ENCODE measurements at places on chromosomes 2 and 18. TPM values are rescaled to one million over a fixed set of nuclear protein-coding genes. Genes with fewer than 3 reads are reported as not detected.

CERKL gene
- not detected for total RNA-seq

DNA sequence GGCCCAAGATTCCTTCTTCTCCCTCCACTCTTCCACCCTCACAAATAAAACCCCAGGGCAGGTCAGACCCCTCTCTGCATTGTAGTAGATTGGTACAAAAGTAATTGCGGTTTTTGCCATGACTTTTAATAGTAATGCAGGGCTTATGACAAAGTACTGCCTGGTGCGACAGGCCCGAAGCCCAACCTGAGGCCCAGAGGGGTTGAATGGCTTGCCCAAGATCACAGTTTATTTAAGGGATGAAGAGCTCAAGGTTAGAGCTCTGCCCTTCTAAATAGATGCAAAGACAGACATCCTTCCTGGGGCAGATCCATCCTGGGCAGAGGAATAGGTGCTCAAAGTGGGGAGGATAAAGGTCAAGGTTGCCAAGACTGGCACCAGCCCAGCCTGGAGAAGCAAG, 899 bp upstream of the PSTPIP2 start:
- DNase-seq = no peak

DNA sequence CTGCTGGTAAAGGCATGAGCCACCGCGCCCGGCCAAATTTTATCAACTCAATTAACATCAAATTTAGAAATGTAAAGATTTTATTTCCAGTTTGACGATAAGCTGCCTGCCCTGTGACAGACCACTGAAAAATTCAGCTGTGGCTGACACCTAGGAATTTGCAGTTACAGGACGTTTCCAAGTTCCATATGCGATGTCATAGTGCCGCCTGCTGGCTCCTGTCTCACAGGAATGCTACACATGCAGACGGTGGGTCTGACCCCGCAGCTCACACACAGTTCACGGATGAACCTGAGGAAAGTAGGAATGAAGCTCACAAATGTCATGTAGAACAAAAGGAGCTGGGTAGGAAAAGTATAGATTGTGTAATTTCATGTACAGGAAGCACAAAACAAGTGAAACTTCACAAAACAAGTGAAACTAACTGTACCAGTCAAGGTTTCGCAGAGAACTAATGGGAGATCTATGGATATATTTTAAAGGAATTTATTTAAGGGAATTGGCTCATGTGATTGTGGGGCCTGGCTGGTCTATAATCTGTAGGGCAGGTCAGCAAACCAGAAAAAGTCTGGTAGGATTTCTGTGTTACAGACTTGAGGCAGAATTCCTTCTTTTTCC, 13.2 kb upstream of the SEH1L start:
- DNase-seq = peak; percentile 80

DNA sequence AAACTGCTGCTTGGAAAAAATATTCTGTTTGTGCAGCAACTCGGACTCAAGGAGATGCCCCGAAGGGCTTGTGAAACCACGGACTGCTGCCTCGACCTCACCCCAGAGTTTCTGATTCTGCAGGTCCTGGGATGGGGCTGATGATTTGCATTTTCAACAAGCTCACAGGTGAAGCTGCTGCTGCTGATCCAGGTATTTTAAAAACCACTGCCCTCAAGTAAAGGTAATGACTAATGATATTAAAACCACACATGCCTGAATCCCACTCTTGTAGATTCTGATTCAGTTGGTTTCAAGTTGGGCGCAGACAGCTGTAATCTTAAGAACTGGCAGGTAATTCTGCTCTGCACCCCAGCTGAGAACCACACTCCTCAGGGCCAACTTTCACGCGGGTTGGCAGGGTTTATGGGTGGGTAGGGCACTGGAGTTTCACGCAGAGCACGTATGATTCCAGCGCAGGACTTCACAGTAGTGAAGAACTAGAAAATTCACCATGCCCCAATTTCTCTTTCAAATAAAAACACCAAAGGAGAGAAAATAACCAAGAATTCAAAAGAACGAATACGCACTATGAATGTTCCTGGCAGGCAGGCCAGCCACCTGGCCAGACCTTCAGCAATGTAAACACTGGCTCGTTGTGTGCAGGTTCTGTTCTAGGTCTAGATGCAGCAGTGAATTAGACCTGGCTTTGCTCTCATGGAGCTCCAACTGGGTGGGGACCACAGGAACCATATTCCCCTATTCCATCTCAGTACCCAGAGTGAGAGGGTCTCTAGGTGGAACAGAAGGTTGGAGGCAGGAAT, 74.6 kb upstream of the ZFP36L2 start:
- peak; percentile 85 for DNase-seq

GRCh38 chr2:45323344-45323743, 287.7 kb downstream of the SRBD1 start:
- DNase-seq = no peak

PKP4 gene
- 41.2 TPM for total RNA-seq

GRCh38 chr2:43455731-43456642, 139.9 kb downstream of the THADA start:
- DNase-seq = no peak

DNA sequence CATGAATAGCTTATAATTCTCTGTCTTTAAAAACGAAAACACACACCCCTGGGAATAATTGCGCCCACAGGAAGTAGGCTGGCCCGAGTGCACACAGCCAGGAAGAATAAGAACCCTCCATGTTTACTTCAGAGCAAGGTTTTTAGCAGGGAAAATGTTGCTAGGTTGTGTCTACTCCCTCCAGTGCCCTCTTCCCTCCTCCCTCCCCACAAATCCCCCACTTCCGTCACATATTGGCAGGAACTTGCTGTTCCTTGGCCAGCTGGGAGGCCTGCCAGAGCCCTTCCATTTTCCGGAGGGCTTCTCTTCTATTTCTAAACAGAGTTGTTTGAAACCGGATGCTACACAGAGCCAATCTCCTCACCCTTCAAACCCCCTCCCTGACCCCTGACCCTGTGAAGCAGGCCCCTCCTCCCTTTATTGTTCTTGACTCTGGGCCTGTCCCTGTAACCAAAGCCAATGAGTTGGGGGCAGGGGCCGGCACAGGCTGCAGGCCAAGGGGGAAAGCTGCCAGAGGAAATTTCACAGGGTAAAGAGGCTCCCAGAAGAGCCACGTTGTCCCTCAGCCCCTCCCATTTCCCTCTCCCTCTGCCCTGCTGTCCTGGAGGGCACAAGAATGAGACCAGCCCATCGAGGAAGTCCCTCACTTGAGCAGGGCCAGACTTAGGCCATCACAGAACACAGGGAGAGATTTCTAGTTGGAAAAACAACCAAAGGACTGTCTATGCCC, 49.8 kb upstream of the LGALSL start:
- peak; percentile 70 for DNase-seq

- no peak for DNase-seq
Measured at GRCh38 chr2:236496340-236496739, 73.3 kb upstream of the ACKR3 start.

DNA sequence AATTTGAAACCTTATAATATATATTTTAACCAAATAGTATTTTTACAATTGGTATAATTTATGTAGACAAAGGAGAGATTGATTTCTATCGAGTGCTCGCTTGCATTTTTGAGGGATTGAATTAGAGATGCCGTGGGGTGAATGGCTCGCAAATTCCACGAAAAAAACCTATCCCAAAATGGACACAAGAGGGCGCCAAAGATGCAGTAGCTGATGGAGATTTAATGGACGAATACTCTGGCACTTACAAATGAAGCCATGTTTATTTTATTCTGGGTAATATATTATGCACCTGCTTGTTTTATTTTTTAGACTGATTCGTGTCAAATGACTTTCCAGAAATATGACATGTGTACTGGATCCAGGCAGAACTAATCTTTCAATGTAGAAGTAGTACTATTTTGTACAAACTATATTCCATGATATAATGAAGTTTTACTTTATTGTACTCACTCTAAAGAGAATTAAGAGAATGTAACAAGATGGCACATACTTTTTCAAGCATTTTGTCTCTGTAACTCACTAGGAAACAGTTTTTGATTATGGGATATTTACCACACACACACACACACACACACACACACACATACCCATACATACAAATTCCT, 505.4 kb downstream of the PLCL1 start:
- peak; percentile 51 for DNase-seq

DNA sequence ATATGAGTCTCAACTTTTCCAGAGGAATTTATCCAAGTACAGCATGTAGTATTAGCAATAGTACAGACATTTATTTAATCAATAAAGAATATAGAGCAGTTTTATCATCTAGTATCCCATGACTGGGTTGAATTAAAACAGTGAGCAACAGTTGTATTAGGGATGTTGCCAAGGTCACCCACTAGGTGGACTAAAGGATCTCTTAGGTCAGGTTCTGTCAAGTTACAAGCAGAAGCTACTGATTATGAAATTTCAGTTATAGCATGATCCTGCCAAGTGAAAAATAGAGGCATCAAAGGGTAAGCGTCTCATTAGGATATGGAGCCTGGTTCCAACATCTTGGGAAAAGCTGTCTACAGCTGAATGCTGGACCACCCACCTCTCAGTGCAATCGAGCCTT, 52.1 kb upstream of the LAPTM4A start:
- no peak for DNase-seq

DYNAP gene
- total RNA-seq = not detected

ANKRD29 gene
- total RNA-seq = not detected

CRYGD gene
- total RNA-seq = not detected

CHRNG gene
- total RNA-seq = not detected

DNA sequence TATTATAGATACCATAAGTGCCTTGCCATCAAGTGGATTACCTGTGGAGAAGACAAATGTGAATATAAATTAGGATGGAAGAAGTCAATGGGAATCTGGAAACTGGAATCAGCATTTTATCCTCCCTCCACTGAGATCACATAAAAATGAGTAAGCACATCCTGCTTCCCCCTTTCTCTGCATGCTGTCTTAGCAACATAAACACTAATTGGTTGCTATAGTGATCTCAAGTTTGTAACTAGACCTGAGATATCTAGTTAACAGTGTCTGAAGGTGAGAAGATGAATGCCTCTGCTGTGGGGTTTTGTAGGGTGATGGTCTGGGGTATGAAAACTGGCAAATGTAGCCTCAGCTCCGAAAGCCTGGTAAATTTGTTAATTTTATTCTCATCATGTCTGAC, 1357.5 kb upstream of the CELF4 start:
- DNase-seq = no peak

GRCh38 chr2:53913721-53914120, 54.0 kb upstream of the GPR75 start:
- DNase-seq = no peak

DNA sequence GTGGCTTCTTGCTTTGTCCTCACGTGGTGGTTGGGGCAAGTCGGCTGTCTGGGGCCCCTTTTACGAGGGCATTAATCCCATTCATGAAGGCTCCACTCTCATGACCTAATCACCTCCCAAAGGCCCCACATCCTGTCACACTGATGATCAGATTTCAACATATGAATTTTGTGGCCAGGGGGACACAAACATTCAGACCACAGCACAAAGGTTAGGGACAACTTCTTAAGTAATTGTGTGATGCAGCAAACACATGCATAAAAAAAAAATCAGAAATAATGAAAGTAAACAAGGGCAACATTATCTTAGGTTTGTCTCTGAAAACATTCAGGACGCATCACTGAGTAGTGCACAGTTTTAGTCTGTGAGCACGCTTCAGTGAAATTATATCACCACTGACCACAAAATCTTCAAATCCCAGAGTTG, 54.2 kb upstream of the FRZB start:
- DNase-seq = no peak

EMILIN2 gene
- 0.06 TPM for total RNA-seq

DNA sequence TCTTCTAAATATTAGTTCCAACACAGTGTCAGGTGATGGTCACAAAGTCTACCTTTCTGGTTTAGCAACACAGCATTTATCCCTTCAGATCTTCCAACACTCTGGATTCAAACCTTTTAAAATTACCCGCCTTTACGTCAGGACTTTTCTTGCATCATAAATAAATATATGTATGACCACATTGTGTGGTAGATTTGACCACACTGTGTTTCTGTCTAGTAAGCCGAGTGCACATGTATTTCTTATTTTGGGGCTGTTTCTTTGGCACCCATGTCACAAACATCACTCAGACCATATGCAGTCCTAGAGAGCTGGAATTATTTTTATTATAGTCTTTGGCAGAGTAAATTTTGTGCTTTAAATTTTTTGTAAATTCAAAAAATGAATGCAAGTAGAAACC, 172.1 kb downstream of the ANKRD44 start:
- no peak for DNase-seq

DNA sequence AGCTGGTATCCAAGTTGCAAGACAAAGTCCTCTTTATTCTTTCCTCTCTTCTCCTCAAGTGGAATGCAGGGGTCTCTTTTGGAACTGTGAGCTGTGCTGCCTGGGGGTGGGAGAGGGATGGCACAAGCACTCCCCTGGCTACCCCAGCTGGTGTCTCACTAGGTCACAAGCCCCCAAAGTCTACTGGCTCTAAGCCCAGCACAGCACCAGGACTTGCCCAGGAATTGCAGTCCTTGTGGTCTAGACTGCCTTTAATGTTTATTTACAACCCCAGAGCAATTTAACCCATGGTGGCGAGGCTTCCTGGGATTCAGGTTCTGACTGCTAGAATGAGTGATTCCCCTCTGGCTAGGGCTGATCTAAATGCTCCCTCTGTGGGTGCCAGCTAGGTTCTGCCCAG, 199.0 kb upstream of the STK17B start:
- DNase-seq = no peak

GRCh38 chr18:62336618-62337017, 11.5 kb downstream of the TNFRSF11A start:
- DNase-seq = no peak

EN1 gene
- not detected for total RNA-seq

KIF1A gene
- total RNA-seq = 24.9 TPM

DNA sequence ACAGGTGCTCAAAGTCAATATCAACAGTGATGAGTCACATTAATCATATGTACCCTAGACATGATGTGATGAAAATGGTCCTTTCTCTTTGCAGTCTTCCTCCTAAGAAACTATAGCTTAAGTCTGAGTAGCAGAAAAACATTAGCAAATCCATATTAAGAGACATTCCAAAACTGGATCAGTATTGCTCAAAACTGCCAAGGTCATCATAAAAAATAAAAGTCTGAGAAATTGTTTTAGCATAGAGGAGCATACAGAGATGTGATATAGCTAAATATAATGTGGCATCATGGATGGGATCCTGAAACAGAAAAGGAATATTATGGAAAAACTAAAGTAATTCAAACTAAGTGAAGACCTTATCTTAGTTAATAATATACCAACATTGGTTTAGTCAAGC, 1316.1 kb downstream of the SUCLG1 start:
- no peak for DNase-seq

IMP4 gene
- total RNA-seq = 100 TPM

- no peak for DNase-seq
Measured at GRCh38 chr18:62862466-62862865, 147.1 kb downstream of the PHLPP1 start.

- no peak for DNase-seq
Measured at GRCh38 chr2:68594674-68595492, 48.5 kb upstream of the PROKR1 start.

ZNF804A gene
- total RNA-seq = not detected

GRCh38 chr2:148130581-148130980, 109.7 kb downstream of the MBD5 start:
- DNase-seq = no peak

GALNT5 gene
- not detected for total RNA-seq

GRCh38 chr18:13653746-13654433, 72.5 kb downstream of the FAM210A start:
- peak; percentile 85 for DNase-seq

GRCh38 chr2:237012577-237013267, 73.0 kb upstream of the COPS8 start:
- DNase-seq = no peak

GRCh38 chr2:218991674-218992168, 1.5 kb downstream of the CRYBA2 start:
- no peak for DNase-seq

Data from G401 (cell line).